Esophagus squamous epithelium (tissue), 5 donors: ENCODE measurements at places on chromosomes 7 and 10.

DNA sequence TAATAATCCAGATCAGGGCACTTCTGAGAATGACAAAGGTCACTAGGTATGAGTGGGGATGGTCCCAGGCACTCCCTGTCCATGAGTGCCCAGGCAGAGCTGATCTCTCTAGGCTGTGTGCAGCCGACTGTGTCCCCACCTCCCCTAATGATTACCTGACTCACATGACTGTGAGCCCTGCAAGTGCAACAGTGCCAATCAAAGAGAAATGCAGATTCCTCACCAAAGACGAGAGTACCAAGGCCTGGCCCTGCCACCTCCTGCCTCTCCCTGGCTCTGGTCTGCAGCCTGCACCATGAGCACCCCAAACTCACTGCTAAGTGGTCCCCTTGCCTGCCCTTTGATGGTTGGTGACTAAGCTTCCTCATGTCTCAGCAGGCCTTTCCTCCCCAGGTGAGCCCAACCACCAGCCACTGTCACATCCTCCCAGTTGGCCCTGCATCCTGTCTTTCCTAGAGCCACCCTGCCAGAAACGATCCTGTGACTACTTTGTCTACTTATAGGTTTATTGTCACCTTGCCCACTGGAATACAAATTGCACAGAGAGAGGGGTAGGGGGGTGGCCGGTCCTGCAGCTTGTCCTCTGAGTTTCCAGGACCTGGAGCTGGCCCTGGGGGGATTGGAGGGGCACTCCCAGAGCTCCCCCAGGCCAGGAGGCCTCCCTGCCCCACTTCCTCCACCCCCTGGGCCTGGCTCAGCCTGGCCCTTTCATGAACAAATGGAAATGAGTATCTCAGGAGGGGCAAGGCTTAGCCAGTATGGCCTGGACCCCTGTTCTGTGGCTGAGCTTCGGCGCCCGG, 22.4 kb upstream of the GDF10 start:
- H3K36me3 ChIP-seq: no peaks in the 10 kb centered on the region
- no peak for DNase-seq
- H3K27ac ChIP-seq: no peak overlapping the region

DNA sequence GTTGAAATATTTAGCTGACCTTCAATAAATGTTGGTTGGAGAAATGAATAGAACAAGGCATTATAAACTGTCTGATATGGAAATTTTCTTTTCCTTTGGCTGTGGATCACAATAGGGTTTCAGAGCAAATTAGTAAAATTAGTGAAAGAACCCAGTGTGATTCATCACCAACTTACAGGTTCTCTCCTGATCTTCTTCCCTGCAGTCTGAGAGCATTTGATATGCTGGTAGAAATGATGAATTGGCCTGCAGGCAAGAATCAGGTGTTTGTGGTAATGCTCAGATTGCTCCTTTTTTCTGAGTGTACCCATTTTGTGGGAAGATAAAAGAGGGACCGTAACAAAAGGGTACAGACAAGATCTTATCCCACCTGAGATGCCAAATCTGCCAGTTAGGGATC, 51.9 kb downstream of the BTAF1 start:
- H3K36me3 ChIP-seq: no peaks in the 10 kb centered on the region
- H3K4me1 ChIP-seq: no peaks in the 10 kb centered on the region
- no peak for DNase-seq
- no peak overlapping the region for H3K27ac ChIP-seq

GRCh38 chr7:1550846-1551155, 5.2 kb downstream of the TMEM184A start:
- peaks cover 8% of the 10 kb centered on the region for H3K4me1 ChIP-seq
- no peak overlapping the region for H3K27ac ChIP-seq
- H3K4me3 ChIP-seq: no peak overlapping the region
- H3K36me3 ChIP-seq: no peaks in the 10 kb centered on the region

DNA sequence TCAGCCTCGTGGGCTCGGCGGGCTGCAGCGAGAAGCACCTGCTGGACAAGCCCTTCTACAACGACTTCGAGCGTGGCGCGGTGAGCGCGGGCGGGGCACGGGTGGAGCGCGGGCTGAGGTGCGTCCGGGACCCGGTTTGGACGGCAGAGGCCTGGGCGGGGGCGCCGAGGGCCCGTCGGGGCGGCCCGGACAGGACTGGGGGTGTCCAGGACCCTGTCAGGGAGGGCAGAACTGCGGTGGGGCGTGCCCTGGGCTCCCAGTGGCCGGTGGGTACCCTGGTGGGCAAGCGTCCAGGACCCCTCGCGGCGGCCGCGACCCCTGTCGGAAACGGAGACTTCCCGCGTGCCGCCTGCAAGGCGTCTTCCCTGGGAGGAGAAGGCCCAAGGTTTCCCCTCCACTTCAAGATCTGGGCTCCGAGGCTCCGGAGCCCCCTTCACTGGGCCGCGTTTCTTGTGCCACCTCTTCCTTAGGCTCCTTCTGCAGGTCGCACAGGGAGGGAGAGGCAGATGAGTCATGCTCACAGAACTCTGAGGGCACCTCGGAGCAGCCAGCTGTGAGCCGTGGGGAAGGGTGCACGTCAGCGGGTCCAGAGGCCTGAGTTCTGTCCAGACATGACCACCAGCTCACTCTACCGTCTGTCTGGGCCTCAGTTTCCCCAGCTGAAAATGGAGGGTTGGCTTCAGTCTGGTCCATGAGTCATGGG, 485 bp downstream of the ALOX5 start:
- no peak for DNase-seq
- peak overlapping the region; percentile 47 for H3K4me3 ChIP-seq
- H3K27me3 ChIP-seq: peaks cover 60% of the 10 kb centered on the region
- H3K27ac ChIP-seq: peak overlapping the region; percentile 72

DNA sequence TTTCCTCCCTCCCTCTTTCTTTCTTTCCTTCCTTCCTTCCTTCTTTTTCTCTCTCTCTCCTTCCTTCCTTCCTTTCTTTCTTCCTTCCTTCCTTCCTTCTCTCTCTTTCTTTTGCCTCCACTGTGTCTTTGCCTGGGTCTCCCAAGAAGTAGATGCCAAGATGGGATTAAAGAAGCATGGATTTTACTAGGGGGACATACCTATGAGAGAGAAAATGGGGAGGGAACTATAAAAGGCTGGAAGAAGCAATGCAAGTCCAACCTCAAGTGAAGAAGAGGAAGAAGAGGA, 33.3 kb upstream of the CRTAC1 start:
- H3K4me3 ChIP-seq: no peak overlapping the region
- H3K36me3 ChIP-seq: no peaks in the 10 kb centered on the region
- no peaks in the 10 kb centered on the region for H3K27me3 ChIP-seq
- no peak overlapping the region for H3K27ac ChIP-seq
- DNase-seq: no peak

- H3K4me1 ChIP-seq: peaks cover 7% of the 10 kb centered on the region
- H3K4me3 ChIP-seq: peak within 1 kb of the TSS; percentile 77
- peak within 1 kb of the TSS; percentile 74 for H3K27ac ChIP-seq
- no peak for DNase-seq
Measured at GRCh38 chr10:18140149-18140956, at the start of gene CACNB2. Gene CACNB2 (plus strand): TSS chr10:18140424.

DNA sequence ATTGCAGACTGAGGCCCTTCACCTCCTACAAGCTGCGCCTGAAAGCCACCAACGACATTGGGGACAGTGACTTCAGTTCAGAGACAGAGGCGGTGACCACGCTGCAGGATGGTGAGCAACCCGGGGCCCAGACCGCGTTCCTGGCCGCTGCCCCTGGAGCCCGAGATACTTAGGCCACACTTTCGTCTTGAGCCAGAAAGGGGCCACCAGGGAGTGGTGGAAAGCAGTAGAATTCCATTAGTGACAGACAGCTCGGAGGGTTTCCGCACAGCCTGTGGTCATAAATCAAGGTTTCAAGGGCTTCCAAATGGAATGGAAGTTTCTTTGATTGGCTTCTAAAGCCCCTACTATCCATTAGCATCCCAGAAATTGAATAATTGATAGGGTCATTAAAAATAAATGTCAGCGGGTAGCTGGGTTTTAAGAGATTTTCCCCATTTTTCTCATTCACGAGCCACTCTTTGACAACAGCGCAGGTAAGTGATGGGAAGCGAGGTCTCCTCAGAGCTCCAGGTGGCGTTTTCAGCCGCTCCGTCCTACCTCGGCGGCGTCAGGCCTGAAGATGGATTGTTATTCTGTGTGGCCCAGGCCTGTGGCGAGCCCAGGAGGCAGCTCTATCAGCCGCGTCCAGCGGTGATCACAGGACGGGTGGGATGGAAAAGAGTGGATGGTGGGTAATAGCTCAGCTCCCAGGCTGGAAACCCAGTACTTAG, 523.5 kb upstream of the FOXK1 start:
- DNase-seq: no peak
- no peak overlapping the region for H3K27ac ChIP-seq
- peaks cover 8% of the 10 kb centered on the region for H3K27me3 ChIP-seq
- H3K36me3 ChIP-seq: no peaks in the 10 kb centered on the region
